ENCODE measurements at places on chromosomes 12 and 14.

GRCh38 chr14:64089920-64090319 lies 204.3 kb downstream of the ESR2 start:
- DNase-seq = no peak

- peak; percentile 4 for DNase-seq
Observed at GRCh38 chr12:92827836-92828431, 101.2 kb downstream of the EEA1 start.

DNA sequence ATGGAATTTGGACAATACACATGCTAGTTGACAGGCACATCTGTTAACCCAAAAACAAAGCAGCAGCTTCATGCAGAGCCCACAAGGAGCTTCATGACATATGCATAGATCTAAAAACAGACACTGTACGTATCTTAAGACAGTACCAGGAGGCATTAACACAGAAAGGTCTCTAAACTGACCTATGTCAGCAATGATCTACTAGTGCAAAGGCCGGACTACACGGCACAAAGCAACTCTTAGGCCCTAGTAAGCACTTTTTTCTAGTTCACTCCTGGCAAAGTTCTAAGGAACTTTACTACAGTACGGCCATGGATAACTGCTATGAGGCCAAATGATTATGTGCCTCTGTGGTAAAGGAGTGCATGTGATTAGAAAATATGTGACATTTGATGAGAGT lies 8.4 kb upstream of the KANSL2 start:
- DNase-seq = no peak

- no peak for DNase-seq
Observed at GRCh38 chr12:69500631-69501030, 30.4 kb downstream of the FRS2 start.

DNA sequence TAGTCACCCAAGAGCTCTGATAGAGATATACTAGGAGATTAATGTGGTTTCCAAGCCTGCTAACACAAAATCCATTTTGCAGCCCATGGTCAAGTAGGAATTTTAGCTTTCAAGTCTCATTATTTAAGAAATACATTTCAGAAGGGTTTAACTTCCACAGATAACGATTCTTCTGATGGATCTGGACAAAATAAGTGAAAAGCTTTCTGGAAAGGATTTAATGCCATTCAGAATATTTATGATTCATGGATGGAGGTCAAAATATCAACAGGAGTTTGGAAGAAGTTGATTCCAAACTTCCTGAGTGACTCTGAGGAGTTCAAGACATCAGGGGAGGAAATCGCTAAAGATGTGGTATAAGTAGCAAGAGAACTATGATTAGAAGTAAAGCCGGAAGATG lies 214.6 kb downstream of the ATXN7L3B start:
- no peak for DNase-seq

DNA sequence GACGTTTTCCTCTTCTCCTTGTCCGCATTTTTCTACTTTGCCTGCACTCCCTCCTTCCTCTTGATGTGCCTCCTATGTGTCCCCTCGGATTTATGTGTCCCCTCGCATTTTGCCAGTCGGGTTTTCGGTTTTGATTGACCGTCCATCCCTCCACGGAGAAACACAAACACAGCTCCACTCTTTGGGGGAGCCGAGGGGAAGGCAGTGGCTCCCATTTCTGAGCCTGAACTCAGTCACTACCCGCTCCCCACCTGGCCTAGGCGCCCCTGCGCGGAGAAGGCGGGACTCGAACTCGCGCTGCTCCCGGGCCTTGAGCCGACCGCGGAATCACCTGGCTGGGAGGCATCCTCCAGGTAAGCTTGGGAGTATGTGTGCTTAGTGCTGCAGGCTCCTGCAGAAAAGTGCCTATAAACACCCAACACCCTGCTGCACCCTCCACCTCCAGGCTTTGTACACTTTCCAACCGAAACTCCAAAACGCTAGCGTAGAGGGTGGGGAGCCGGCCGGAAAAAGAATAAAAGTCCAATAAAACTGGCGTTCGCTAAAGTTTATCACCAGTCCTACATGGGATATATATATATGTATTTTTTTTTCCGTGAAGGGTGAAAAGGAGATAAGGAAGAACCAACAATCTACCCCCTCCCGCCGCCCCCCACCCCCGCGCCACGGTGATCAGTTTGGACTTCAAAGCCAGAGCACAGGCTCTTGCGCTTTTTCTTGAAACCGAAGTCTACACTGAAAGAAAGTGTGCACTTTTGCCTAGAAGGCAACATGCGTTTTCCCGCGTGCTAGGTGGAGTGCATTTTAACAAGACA lies 3.3 kb upstream of the CCND2 start:
- DNase-seq = no peak
